CD8-positive, alpha-beta T cell (primary cell): ENCODE measurements at places on chromosomes 3 and 15. TPM values are rescaled to one million over a fixed set of nuclear protein-coding genes. Genes with fewer than 3 reads are reported as not detected.

Gene TRPM1
- not detected for total RNA-seq

Gene UCN2
- not detected for total RNA-seq

Gene LRRC2
- 0.75 TPM for total RNA-seq

Gene ERICH6
- 0.52 TPM for total RNA-seq

Gene SMAD6
- 0.73 TPM for total RNA-seq

Gene IL16
- total RNA-seq = 167 TPM

Gene POC1A
- total RNA-seq = 0.42 TPM

Gene SLC9A9
- 6.8 TPM for total RNA-seq

Gene ZNF106
- total RNA-seq = 28.4 TPM

Gene C3orf52
- 0.78 TPM for total RNA-seq

Gene IL5RA
- total RNA-seq = not detected

Gene ACTR8
- total RNA-seq = 20.3 TPM

Gene ARPP21
- total RNA-seq = not detected

Gene HLTF
- total RNA-seq = 6.3 TPM

Gene DYNLT2B
- total RNA-seq = 1.1 TPM

Gene GRAMD2A
- total RNA-seq = not detected

Gene IL17RE
- total RNA-seq = 3.1 TPM

Gene LOXL1
- 2.2 TPM for total RNA-seq

Gene OXTR
- not detected for total RNA-seq

Gene SCG3
- total RNA-seq = not detected

Gene SLC6A20
- total RNA-seq = 0.11 TPM

Gene FOXL2
- total RNA-seq = not detected

Gene HTR3E
- not detected for total RNA-seq

Gene TCAIM
- 3.7 TPM for total RNA-seq

Gene ACKR4
- 0.17 TPM for total RNA-seq

Gene UBAP1L
- 5.9 TPM for total RNA-seq

Gene TMEM40
- not detected for total RNA-seq

Gene NEK11
- total RNA-seq = 3.6 TPM

Gene SPATA12
- total RNA-seq = not detected

Gene CFAP44
- total RNA-seq = 6.9 TPM

Gene BHLHE40
- 253 TPM for total RNA-seq

Gene ISLR
- not detected for total RNA-seq

Gene FBXL22
- 1.7 TPM for total RNA-seq

Gene ASB14
- total RNA-seq = not detected

Gene TNNC1
- 4.3 TPM for total RNA-seq

Gene IREB2
- 76.7 TPM for total RNA-seq

Gene GOLGA6D
- total RNA-seq = not detected

Gene FOXB1
- not detected for total RNA-seq

Gene SERINC4
- 0.27 TPM for total RNA-seq

Gene FGF7
- not detected for total RNA-seq

Gene CCDC54
- total RNA-seq = not detected

Gene C3orf20
- total RNA-seq = 0.27 TPM
